ENCODE measurements at places on chromosomes 12 and 14.

DNA sequence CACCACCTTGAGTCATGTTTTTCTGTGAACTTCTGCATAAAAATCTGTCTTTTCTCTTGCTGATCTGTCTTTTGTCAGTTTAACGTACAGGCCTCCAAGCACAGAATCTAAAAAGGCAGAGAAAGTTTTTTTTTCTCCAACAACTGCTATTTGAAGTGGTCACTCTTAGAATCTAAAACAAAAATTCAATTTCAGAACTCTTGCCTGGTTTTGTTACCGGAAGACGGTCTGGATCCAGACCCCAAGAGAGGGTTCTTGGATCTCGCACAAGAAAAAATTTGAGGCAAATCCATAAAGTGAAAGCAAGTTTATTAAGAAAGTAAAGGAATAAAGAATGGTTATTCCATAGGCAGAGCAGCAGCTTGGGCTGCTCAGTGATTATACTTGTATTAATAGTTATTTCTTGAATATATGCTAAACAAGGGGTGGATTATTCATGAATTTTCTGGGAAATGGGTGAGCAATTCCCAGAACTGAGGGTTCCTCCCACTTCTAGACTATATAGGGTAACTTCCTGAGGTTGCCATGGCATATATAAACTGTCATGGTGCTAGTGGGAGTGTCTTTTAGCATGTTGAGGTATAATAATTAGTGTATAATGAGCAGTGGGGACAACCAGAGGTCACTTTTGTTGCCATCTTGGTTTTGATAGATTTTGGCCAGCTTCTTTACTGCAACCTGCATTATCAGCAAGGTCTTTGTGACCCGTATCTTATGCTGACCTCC is 150.0 kb upstream of the PLEKHA5 start:
- no peak for DNase-seq

DNA sequence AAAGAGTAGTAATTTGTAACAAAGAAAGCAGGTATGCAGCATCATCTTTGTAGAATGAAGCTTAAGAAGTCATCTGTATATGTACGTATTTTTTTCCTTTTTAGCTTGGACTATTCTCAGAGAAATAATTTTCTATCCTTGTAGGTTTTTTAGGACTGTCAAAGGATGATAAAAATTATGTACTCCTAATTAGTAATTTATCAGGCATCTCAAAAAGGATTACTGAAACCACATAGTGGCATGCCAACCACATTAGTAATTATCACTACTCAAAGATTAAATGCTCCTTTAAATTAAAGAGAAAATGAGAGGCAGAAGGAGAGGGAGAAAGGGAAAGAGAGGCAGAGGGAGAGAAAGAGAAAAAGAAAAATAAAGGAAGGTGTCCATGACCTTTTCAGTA is 17.3 kb downstream of the TTC8 start:
- DNase-seq: no peak

DNA sequence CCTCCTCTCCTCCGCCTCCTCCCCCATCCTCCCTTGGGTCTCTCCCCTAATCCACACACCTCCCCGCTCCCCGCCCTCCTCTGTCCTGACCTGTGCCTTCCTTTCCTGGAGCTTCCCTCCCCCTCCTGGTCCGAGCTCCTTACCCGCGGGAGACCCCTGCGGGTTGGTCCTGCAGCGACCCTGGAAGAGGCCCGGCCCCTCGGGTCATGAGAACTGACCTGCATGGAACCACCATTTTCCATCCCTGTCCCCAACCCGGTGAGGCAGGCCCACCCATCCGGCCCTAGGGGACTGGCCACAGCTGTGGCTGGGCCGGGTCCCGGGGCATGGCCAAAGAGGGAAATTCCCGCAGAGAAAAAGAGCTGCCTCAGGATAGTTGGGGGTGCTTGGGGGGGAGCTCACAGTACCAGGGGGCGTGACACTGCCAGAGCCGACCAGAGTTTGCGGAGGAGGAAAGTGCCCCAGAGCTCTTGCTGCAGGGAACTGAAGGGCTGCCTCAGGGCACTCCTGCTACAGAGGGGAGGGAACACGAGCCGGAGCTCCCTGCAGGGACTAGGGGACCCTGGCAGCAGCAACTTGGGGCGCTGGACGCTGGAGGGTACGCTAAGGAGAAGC is 613 bp downstream of the ARHGEF40 start:
- DNase-seq: peak; percentile 46

GRCh38 chr14:24162093-24162492 is 1.0 kb downstream of the IRF9 start:
- DNase-seq: no peak

DNA sequence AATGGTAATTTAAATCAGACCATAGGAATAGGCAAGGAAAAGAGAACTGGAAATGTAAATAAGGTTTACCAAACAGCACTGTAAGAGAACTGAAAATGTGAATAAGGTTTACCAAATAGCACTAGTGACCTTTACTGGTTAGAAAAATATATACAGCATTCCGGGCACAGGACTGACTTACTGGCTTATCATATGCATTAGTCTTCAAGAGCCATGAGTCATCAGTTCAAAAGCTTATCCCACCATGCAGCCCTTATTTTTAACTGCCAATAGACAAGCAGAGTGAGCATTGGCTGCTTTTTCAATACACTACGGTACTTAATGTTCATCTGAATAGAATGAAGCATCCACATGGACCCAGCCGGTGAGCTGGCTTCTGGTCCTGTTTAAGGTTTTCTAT is 13.0 kb upstream of the NELL2 start:
- no peak for DNase-seq

DNA sequence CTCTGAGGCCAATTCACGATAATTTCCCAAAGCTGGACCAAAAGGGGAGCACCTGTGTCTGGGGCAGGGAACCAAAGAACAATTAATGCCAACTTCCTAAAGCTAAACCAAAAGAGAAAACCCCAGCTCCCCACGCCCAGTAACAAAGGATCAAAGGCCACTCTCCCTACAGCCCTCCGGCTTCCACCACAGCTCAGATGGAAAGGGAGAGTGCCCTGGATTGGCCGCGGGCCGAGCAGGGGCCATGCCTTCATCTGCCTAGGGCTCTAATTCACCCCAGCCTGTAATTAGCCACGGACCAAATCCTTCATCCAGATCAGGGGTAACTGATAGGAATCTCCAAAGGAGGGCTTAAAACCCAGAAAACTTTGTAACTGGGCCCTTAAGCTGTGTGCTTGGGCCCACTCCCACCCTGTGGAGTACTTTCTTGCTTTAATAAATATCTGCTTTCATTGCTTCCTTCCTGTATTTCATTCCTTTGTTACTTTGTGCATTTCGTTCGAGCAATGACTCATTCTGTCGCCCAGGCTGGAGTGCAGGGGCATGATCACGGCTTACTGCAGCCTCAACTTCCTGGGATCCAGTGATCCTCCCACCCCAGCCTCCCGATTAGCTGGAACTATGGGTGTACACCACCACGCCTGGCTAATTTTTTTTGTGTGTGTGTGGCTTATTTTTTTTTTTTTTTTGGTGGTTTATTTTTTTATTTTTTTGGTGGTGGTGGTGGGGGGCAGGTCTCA is 65.5 kb upstream of the PPP4R3A start:
- DNase-seq: no peak

DNA sequence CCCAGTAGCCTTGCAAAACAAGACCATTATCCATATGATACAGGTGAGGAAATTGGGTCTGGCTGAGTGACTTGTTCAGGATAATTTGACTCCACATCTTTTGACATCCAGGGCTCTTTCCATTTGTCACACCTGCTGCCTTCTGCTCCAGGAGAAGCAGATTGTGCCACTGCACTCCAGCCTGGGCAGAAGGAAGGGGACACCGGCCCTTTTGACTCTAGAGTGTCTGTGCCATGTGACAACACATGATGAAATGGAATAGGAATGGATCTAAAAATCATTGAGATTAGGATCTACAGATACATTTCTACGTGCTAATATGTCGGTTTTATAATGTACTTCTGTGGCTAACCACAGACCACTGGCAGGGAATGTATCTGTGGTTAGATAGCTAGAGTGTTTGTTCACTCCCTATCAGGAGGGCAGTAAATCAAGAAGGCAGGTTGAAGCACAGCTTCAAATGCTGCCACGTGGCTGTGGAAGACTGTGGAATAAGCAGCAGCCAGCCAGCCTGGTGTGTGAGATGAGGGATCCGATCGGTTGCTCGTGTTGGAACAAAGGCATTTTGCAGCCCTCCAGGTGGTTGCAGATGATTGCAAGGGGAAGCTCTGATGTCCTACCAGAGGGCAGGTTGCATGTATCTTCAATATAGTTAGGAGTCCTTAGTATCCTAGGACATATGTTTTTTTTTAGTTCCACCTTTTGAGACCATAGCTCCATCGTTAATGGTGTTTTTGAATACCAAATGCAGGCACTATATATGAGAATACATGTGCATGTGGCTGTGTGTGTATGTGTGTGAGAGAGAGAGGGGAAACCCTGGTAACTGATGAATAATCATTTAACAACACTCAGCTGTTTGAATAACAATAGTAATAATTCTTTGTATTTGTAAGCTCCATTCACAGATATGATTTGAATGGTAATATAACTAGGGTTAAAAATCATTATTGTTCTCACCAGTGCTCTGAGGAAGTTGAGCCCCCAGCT is 28.6 kb downstream of the EML1 start:
- DNase-seq: no peak

DNA sequence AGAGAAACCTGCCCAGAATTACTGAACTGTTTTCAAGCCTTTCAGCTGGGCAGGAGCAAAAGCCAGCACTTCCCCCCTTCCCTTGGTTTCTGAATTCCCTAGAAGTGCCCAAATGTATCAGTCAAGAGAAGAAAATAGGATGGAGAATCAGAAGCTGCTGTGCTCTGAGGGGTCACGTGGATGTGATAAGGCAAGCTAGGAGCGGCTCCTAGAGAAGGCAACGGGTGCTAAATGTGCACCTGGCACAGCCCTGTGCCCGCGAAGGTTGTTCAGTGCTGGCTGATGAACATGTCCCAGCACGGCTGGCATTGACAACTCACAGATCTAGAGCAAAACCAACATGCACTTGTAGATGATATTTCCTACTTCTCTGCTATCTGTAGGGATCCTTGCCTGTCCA is 8.3 kb downstream of the EMG1 start:
- no peak for DNase-seq

DNA sequence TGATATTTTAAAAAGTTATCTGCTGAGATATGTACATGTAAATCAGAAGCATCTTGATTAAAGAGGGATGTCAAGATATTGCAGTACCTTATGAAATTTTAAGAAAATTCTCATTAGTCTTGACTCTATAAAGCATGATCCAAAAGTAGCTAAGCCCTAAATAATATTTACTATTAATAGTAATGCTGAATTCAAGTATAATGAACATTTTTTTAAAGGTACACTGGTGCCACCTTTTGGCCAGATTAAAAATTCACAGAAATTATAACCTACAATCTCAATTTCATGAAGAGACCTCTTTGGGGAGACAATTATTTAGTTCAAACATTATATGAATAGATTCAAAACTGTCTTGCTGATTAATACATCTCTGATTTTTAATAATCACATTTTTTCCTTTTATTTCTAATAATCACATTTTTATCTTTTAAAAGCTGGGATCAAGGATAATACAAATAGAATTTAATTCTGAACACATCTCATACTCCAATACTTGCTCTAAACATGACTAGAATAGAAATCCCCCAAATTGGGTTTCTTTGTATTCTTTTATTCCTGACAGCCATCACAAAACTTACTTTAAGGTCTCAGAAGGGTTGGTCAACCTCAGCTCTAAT is 13.4 kb downstream of the AKAP5 start:
- DNase-seq: no peak

DNA sequence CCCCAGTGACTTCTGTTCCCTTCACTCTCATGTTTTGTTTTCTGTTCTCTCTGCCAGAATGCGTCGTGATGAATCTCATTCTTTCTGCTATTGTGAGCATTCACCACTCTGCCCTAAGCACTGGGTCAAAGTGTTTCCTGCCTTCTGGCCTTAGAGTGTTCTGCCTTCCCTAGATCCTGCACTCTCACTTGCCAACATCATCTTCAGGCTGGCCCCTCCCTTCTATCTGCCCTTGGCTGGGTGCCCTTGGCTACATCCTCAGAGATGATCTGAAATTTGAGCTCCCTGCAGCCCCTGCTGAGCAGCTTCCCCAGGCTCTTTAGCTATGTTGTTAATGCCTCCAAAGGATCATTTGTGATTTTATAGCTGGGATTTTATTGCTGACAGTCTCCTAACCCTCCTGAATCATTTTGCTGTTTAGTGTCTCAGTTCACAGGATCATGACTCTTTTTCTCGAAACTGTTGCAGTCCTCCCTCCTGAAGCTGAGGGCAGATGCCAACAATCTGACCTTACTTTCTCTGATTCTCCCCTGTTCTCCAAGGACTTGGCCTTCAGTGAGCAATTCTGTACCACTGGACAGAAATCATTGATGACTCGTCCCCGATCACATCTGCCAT is 4.5 kb downstream of the DHRS2 start:
- DNase-seq: peak; percentile 30

DNA sequence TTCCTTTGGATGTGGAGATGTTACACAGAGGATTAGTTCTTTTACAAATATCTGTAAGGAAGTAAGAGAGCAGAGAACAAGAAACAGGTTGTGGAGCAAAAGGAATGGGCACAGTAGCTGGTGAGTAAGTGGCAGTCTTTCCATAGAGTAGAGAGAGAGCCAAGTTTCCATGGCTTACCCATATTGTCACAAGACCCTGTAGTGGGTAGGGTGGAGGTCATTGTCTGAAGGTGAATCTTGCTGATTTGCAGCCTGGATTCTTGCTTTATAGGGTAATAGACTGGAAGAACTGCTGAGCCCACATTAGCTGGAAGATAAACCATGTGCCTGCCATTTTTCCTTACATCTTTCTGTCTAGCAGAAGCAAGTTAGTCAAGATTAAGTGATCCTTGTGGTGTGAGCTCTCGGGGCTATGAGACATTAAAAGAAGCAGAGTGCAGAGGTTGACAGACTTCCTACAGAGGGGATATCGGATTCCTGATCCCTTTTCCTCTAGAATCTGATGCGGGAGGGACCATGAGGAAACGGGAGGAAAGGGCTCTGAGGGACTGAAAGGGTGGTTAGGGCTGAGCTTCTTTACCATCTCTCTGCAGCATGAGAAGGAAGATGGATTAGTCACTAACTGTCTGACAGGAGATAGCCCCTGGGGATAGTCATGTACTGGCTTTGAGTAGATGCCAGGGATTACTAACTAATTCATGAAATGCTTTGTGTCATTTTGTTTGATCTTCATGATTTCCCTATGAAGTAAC is 44.0 kb upstream of the LRTM2 start:
- no peak for DNase-seq

DNA sequence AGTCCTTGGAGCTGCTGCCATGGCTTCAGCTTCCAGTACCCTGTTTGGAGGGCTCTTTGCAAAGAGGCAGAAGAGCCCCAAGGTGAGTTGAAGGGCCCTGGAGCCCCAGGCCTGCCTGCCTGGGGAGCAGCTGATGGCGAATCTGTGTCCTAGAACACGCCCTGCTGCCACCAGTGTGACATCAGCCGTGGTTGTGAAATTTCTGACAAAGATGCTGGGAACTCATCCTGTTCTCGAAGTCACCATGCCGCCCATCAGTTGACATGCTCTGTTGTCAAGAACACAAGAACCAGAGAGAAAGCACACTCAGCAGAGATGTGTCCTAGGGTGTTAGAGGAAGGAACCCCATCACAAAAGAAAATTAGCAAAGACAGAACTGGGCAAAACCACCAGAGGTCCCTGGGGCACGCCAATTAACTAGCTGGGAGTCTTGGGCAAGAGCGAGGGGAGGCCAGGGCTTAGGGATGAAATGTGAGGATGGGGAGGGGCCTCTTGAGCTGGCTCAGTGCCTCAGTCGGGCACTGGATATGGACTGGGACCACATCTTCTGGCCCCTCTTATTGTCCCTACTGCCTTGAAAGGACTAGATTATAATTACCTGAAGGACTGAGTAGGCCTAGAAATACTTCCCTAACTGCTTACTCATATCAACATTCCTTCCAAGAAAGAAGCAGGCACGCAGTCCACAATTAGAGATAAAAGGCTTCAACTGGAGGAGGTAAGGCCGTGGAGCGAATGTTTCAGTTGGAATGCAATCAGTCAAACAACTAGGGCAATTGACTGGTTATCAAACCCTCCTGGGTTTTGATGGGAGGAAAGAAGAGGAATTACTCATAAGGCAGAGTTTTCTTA is 163.1 kb downstream of the CACNA1C start:
- peak; percentile 31 for DNase-seq
